ENCODE measurements at places on chromosomes 16 and 17. TPM values are rescaled to one million over a fixed set of nuclear protein-coding genes. Genes with fewer than 3 reads are reported as not detected.

TBC1D3G gene
- not detected for total RNA-seq

DDX28 gene
- 7.6 TPM for total RNA-seq

GRCh38 chr17:10871914-10872313 lies 34.0 kb upstream of the PIRT start:
- H3K4me3 ChIP-seq, result no peak overlapping the region
- no peaks in the 10 kb centered on the region for H3K27me3 ChIP-seq
- no peak overlapping the region for H3K27ac ChIP-seq
- DNase-seq, result peak; percentile 40
- H3K4me1 ChIP-seq, result no peaks in the 10 kb centered on the region

DNA sequence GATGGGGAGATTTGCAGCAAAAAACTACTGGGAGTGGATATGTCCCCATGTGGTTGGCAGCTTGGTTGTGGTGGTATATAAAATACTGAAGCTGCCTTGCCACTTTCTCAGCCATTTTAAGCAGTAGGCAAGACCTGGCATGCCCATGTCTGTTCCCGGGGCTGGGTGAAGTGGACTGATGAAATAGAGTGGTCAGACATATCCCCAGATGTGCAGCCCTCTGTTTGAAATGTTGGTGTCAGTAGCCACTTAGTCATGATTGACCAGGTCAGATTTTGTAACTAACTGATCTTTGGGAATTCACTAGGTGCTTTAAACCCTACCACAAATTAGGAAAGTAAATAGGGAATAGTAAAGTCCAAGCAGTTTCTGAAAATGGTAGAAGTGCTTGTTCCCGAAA lies 151.6 kb downstream of the PHKB start:
- H3K36me3 ChIP-seq, result no peaks in the 10 kb centered on the region
- no peaks in the 10 kb centered on the region for H3K27me3 ChIP-seq
- DNase-seq, result no peak
- H3K4me3 ChIP-seq, result no peak overlapping the region

GRCh38 chr16:756428-756827 lies 4.1 kb upstream of the MSLN start:
- no peak overlapping the region for H3K27ac ChIP-seq
- DNase-seq, result no peak
- no peak overlapping the region for H3K4me3 ChIP-seq
- no peaks in the 10 kb centered on the region for H3K27me3 ChIP-seq
- no peaks in the 10 kb centered on the region for H3K36me3 ChIP-seq
